Activated naive CD8-positive, alpha-beta T cell treated with anti-CD3 and anti-CD28 coated beads, Interleukin-2, amount 10 ng/mL, durations not matched to agents 7 days and 5 days (primary cell): ENCODE measurements at places on chromosomes 2 and 18. TPM values are rescaled to one million over a fixed set of nuclear protein-coding genes. Genes with fewer than 3 reads are reported as not detected.

USP37 gene
- 33.5 TPM for total RNA-seq

BCS1L gene
- 49.3 TPM for total RNA-seq

RFX8 gene
- total RNA-seq = 2.0 TPM

CIDEA gene
- total RNA-seq = not detected

BMP10 gene
- total RNA-seq = not detected

NXPH2 gene
- total RNA-seq = not detected

IL36RN gene
- not detected for total RNA-seq

DLGAP1 gene
- total RNA-seq = not detected

SNTG2 gene
- 2.9 TPM for total RNA-seq

MTX2 gene
- 11.4 TPM for total RNA-seq

CYS1 gene
- total RNA-seq = 0.11 TPM

MYCN gene
- total RNA-seq = not detected

GRCh38 chr2:11716689-11717321, 29.6 kb upstream of the LPIN1 start:
- H3K36me3 ChIP-seq = no peaks in the 10 kb centered on the region
- DNase-seq = no peak
- H3K4me3 ChIP-seq = no peak overlapping the region

GRCh38 chr2:223042704-223043118, 9.3 kb upstream of the KCNE4 start:
- no peak overlapping the region for H3K27ac ChIP-seq
- no peak overlapping the region for H3K4me3 ChIP-seq

DNA sequence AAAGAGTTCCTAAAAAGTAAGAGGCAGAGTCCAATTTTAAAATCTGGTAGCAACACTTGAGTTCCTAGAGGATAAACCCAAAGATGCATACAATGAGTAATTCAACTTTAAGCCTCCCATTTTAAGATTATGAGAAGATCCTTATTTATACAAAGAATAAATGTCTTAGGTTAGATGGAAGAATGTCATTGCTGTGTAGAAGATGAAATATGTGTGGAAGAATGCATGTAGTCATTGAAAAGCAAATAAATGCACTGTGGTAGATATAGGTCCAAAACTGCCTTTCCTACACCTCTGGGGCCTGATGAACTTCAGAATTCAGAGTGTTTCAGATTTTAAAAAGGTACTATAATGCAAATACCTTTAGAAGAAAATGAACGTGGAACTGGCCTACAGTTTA, 58.7 kb upstream of the LRP1B start:
- no peaks in the 10 kb centered on the region for H3K27me3 ChIP-seq
- no peaks in the 10 kb centered on the region for H3K4me1 ChIP-seq
- no peak for DNase-seq
- H3K27ac ChIP-seq = no peak overlapping the region
- H3K4me3 ChIP-seq = no peak overlapping the region

GRCh38 chr2:140808820-140809219, 1322.0 kb downstream of the LRP1B start:
- H3K4me3 ChIP-seq = no peak overlapping the region
- H3K36me3 ChIP-seq = no peaks in the 10 kb centered on the region
- H3K27me3 ChIP-seq = no peaks in the 10 kb centered on the region
- no peak for DNase-seq

- no peaks in the 10 kb centered on the region for H3K36me3 ChIP-seq
- peaks cover 7% of the 10 kb centered on the region for H3K27me3 ChIP-seq
- DNase-seq = no peak
- no peak overlapping the region for H3K4me3 ChIP-seq
- H3K4me1 ChIP-seq = peaks cover 9% of the 10 kb centered on the region
These were observed 46.2 kb upstream of the SMAD7 start for GRCh38 chr18:48996901-48997463.

DNA sequence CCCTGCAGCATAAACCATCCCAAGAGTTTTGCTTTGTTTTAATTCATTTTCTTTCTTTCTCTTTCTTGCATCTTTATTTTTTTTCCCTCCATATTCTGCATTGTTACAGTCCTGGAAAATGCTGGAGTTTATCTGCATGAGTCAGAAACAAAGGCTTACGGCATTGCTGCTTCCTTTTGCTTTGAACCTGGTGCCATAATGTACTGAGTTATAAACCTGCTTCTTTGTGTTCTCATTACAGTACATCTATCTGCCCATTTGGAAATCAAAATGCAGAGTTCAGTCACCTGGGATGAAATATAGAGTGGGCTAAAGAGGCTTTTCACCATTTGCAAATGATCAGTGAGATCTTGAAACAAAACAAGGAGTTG, 1009.2 kb upstream of the FANCL start:
- DNase-seq = no peak
- no peak overlapping the region for H3K27ac ChIP-seq
- H3K27me3 ChIP-seq = no peaks in the 10 kb centered on the region
- H3K36me3 ChIP-seq = no peaks in the 10 kb centered on the region

GRCh38 chr18:478681-479080, 21.8 kb downstream of the COLEC12 start:
- no peaks in the 10 kb centered on the region for H3K36me3 ChIP-seq
- no peak overlapping the region for H3K4me3 ChIP-seq
- no peak for DNase-seq
- H3K27ac ChIP-seq = no peak overlapping the region

DNA sequence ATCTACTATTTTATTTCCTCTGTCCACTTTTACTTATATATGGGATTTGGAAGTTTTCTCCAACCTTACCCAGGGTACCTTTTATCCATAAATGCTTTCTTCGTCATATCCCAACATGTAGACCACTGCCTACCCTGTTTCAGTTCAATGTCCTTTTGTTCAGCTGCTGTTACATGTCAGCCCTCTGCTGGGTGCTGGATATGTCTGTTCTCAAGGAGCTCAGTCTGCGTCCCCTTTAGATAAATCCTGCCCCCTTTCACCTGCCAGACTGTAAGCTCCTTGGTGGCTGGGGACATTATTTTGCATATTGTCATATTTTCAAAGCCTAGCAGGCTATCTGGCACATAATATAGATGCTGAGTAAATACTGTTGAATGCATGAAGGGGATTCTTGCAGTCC, 53.2 kb downstream of the NEMP2 start:
- H3K27ac ChIP-seq = no peak overlapping the region
- no peak for DNase-seq
- H3K4me1 ChIP-seq = no peaks in the 10 kb centered on the region
- H3K4me3 ChIP-seq = no peak overlapping the region
- H3K27me3 ChIP-seq = no peaks in the 10 kb centered on the region

GRCh38 chr2:169683054-169683424, 11.2 kb downstream of the CFAP210 start:
- peaks cover 6% of the 10 kb centered on the region for H3K4me1 ChIP-seq
- H3K27ac ChIP-seq = no peak overlapping the region
- H3K4me3 ChIP-seq = no peak overlapping the region
- no peak for DNase-seq
- peaks cover 11% of the 10 kb centered on the region for H3K27me3 ChIP-seq
- no peaks in the 10 kb centered on the region for H3K36me3 ChIP-seq

DNA sequence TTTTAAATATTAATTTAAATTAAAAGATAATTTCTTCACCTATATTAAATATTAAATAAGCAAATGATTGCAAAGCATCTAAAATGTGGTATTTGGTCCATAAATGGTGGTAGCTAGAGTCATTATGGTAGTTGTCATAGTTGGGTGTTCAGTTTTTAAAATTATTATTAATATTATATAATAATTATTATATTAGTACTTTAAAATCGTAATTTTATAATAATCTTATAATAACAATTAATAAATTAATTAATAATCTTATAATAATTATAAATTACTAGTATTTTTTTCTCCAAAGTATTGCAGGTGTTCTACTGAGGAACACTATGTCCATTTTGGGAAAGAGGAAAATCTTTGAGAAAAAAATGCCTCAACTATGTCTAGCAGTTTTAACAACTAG, 835.5 kb upstream of the GCFC2 start:
- DNase-seq = no peak
- no peaks in the 10 kb centered on the region for H3K4me1 ChIP-seq
- H3K27me3 ChIP-seq = no peaks in the 10 kb centered on the region
- H3K4me3 ChIP-seq = no peak overlapping the region
- no peaks in the 10 kb centered on the region for H3K36me3 ChIP-seq

GRCh38 chr18:52060607-52061304, 279.2 kb upstream of the DCC start:
- H3K4me1 ChIP-seq = no peaks in the 10 kb centered on the region
- H3K27ac ChIP-seq = no peak overlapping the region
- DNase-seq = no peak
- no peaks in the 10 kb centered on the region for H3K27me3 ChIP-seq

DNA sequence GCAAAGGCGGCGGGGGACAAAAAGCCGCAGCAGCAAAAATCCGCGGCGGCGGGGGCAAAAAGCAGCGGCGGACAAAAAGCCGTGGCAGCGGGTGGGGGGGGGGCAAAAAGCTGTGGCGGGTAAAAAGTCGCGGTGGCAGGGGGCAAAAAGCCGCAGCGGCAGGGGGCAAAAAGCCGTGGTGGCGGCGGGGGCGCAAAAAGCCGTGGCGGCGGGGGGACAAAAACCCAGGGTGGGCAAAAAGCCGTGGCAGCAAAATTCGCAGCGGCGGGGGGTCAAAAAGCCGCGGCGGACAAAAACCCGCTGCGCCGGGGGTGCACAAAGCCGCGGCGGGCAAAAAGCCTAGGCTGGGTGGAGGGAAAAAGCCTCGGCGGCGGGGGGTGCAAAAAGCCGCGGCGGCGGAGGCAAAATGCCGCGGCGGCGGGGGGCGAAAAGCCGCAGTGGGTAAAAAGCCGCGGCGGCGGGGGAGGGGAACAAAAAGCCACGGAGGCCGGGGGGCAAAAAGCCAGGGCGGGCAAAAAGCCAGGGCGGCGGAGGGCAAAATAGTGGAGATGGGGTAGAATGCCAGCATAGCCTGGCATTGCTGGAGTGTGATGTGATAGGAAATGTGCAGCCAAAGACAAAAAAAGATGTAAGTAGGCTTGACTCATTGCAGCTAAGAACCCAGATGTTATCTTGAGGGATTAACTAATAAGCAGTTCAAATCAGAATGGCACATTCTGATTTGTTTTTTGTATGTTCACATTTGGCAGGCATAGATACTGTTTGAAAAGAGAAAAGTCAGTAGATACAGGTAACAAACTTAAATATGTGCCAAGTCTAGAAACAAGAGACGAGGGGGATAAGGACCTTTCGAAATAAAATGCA, 1076.3 kb downstream of the RPIA start:
- peaks cover 20% of the 10 kb centered on the region for H3K27me3 ChIP-seq
- H3K4me1 ChIP-seq = no peaks in the 10 kb centered on the region
- no peak overlapping the region for H3K4me3 ChIP-seq
- DNase-seq = no peak
- H3K36me3 ChIP-seq = no peaks in the 10 kb centered on the region

- H3K27me3 ChIP-seq = no peaks in the 10 kb centered on the region
- H3K4me1 ChIP-seq = no peaks in the 10 kb centered on the region
- H3K36me3 ChIP-seq = no peaks in the 10 kb centered on the region
- H3K27ac ChIP-seq = no peak overlapping the region
- no peak overlapping the region for H3K4me3 ChIP-seq
These were observed 40.3 kb upstream of the ZSWIM2 start for GRCh38 chr2:186889101-186889879.

DNA sequence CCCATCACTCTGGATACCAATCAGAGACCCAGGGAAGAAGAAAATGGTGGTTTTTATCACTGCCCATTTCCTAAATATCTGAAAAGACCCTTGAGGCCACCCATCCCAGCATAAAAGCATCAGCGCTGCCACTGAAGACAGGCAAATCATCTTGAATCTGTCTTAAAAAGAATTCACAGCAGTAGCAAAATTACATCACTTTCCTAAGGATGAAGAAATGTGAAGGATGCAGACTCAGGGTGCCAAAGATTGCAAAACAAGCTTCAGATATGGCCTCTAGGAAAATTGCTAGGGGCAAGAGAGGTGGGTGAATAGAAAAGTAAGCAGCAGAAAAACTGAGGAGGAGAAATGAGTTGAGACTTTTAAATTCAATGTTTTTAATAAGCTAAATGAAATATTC, 70.0 kb downstream of the SLC25A12 start:
- no peak for DNase-seq
- no peak overlapping the region for H3K27ac ChIP-seq
- no peak overlapping the region for H3K4me3 ChIP-seq
- no peaks in the 10 kb centered on the region for H3K27me3 ChIP-seq

DNA sequence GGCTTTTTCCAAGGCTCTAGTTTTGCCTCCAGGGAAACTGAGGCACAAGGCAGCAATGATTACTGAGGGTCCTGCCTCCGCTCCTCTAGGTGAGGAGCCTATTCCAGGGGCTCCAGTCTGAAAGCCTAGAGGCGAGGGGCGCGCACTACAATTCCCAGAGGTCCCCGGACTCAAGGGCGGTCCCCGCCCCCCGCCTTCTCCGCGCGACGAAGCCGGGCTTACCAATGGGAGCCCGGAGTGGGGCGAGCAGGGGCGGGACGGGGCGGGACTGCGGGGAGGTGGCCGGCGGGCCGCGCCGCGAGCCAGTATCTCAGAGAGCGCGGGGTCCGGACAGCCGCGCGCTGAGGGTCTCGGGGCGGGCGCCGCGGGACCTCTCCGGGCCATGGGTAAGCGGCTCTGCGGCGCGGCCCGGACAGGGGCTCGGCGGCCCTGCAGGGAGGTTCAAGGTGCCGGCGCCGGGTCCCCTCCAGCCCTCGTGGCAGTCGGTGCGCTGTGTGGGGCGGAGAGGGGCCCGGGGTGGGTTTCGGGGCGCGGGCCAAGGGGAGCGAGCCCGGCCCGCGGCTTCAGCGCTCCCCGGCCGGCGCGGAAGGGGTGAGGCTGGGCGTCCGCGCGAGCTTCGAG, at the start of gene ARID5A:
TSS of gene ARID5A (plus strand) at position 308 of the 621 bp plus-strand sequence. CDS start at position 383, 75 bp downstream.
- H3K4me1 ChIP-seq = peaks cover 43% of the 10 kb centered on the region
- DNase-seq = peak; percentile 90
- H3K36me3 ChIP-seq = peaks cover 8% of the 10 kb centered on the region
- H3K4me3 ChIP-seq = peak within 1 kb of the TSS; percentile 93
- H3K27me3 ChIP-seq = peaks cover 2% of the 10 kb centered on the region

GRCh38 chr2:171330155-171330956, 103.4 kb downstream of the METTL8 start:
- peaks cover 17% of the 10 kb centered on the region for H3K36me3 ChIP-seq
- no peak overlapping the region for H3K27ac ChIP-seq
- H3K4me3 ChIP-seq = no peak overlapping the region
- DNase-seq = no peak
- peaks cover 18% of the 10 kb centered on the region for H3K4me1 ChIP-seq

- H3K36me3 ChIP-seq = no peaks in the 10 kb centered on the region
- no peak overlapping the region for H3K27ac ChIP-seq
- no peak for DNase-seq
- no peaks in the 10 kb centered on the region for H3K4me1 ChIP-seq
- no peak overlapping the region for H3K4me3 ChIP-seq
These were observed 363.7 kb downstream of the SLC4A3 start for GRCh38 chr2:219991116-219991515.

GRCh38 chr2:64918220-64918886, 70.8 kb upstream of the SLC1A4 start:
- H3K27me3 ChIP-seq = peaks cover 2% of the 10 kb centered on the region
- peak overlapping the region; percentile 91 for H3K4me3 ChIP-seq
- peaks cover 17% of the 10 kb centered on the region for H3K4me1 ChIP-seq
- DNase-seq = no peak
- H3K36me3 ChIP-seq = no peaks in the 10 kb centered on the region
- H3K27ac ChIP-seq = peak overlapping the region; percentile 92

GRCh38 chr18:78876868-78877267, 102.8 kb upstream of the SALL3 start:
- H3K27me3 ChIP-seq = peaks cover 6% of the 10 kb centered on the region
- no peak overlapping the region for H3K4me3 ChIP-seq
- H3K27ac ChIP-seq = no peak overlapping the region
- no peak for DNase-seq
- no peaks in the 10 kb centered on the region for H3K4me1 ChIP-seq
